Activated CD4-positive, alpha-beta T cell treated with anti-CD3 and anti-CD28 coated beads, Interleukin-2, amount 50 U/mL, for 4 hours (primary cell): ENCODE measurements at places on chromosomes 12 and 14.
A peak's percentile ranks its signal among the peaks of the same experiment; 100 is the strongest.

- DNase-seq: no peak
Measured at GRCh38 chr14:104957146-104958113, 20.7 kb downstream of the AHNAK2 start.

DNA sequence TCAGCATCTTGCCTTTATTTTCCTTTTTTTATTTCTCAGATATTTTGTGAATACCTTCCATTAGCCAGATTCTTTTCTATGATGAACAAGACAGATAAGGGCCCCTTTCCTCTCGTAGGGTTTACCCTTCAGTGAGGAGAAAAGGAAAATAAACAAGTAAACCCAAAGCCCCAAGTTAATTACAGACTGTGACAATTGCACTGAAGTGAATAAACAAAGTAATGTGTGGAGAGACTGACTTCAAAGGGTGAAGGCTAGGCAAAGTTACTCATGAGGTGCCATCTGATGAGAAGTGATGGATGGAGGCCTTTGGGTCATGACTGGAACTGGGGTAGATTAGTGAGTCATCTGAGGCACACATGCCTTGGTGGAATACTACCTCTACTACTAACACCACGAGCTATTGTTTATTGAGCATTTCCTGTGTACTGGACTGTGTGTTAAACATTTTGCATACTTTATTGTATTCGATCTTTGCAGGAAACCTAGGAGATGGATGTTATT lies 143.4 kb upstream of the PRICKLE1 start:
- no peak for DNase-seq

- peak; percentile 35 for DNase-seq
Measured at GRCh38 chr14:105168979-105169507, 467 bp upstream of the JAG2 start.

- DNase-seq: no peak
Measured at GRCh38 chr14:87869619-87870583, 123.1 kb downstream of the GALC start.

DNA sequence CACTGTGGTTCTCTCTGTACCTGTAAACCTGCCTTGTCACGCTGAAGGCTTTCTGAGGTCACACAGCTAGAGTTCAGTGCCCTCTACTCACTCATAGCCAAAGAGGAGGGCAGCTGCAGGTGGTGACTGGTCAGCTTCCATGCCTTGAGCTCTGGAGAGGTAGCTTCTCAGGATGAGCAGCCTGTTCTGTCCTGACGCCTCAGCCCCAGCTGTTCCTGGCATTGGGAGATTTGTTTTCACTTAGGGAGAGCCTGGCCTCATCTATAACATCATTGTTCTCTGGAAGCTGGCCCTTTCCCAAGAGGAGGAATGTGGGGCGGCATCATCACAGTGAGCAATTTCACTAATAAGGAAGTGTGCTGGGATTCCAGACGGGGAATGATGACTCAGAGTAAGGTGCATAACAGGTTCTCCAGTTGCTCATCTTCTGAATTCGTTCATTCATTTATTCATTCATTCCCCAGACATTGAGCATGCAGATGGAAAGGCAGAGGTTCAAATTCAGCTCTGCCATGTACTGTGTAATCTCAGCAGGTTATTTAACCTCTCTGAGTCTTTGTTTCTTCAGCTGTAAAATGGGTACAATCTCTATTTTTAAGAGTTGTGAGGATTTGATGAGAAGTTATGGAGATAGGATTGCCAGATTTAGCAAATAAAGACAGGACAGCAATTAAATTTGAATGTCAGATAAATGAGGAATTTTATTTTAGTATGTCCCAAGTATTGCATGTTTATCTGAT lies 255.8 kb upstream of the CRY1 start:
- DNase-seq: no peak

GRCh38 chr12:124508381-124509079 lies 58.9 kb downstream of the NCOR2 start:
- DNase-seq: no peak

DNA sequence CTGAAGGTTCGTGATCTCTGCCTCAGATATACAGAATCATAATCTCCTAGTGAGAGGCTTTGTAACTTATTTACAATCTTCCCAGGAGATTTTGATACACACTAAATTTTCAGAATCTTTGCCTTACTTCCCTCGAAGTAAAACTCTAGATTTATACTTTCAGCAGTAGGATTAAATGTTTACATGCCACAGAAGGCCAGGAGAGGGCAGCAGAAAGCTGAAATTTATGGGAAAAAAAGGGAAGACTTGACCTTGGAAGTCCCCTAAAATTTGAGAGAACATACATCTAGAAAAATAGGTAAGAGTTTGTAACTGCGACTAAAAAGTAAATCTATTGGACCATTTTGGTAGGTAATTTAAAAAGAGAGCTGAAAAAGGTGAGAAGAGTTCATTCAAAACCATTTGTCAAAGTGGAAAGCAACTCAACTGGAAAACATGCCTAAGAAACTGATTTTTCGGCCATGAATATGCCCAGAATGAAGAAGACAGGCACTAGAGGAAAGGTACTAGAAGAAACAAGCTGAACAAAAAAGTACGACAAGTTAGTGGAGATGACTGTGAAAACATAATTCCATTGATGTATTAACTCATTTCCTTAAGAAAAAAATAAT lies 242.0 kb upstream of the MDGA2 start:
- no peak for DNase-seq

- DNase-seq: no peak
Measured at GRCh38 chr12:88306471-88307069, 164.5 kb downstream of the TMTC3 start.

GRCh38 chr12:56437430-56438176 lies 11.6 kb downstream of the TIMELESS start:
- DNase-seq: no peak

- DNase-seq: no peak
Measured at GRCh38 chr14:55416866-55417265, 5.2 kb upstream of the ATG14 start.

DNA sequence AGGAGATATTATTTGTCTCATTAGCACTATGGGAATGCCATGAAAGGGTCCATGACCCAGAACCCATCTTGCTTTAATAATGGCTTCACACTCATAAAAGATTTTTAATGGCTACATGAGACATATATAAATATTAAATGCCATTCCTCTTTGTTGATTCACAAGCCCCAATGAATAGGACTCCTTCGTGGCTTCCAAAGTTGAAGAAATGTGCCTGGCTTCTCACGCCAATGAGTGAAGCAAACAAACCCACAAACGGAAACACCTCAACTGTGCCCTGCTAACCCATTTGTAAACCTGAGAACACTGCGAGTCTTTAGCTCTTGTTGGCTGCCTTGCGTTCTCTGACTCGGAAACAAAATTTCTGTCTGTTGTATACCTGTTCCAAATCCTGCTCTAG lies 381.7 kb upstream of the DDHD1 start:
- DNase-seq: no peak

DNA sequence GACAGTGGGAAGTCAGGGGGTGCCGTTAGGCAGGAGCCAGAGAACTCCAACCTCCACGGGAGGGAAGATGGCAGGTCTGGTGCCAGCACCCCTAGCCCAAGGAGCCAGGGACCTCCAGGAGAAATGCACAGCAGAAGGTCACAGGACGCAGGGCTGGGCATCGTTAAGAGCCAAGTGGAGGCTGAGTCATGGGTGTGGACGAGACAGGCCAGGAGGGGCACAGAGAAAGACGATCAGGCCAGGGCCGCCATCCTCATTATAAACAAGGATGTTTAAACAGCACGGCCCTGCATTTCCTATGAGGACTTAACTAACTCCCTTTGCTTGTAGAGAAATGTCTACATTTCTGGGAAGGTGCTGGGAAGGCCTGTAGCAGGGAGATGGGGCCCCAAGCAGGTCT lies 77.9 kb upstream of the FZD10 start:
- DNase-seq: no peak

GRCh38 chr12:11822081-11822834 lies 172.8 kb downstream of the ETV6 start:
- DNase-seq: peak; percentile 56

DNA sequence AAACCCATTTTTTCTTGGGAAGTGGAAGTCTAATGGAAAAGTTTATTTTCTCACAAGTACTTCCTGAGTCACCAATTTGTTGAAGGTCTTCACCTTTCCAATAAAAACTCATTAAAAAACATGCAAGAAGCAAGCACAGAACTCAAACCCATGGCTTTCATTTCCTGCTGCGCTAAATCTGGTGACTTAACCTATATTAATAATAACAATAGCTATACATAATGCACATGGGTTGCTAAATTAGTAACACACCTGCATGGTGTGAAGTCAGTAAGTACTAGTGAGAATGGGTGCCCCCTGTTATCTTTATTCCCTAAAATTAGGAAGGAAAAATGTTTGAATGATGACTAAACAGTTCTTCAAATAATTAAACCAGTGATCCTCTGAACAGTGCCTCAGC lies 52.3 kb downstream of the PPP2R5C start:
- DNase-seq: no peak

GRCh38 chr12:62800707-62801400 lies 134.1 kb downstream of the PPM1H start:
- no peak for DNase-seq

DNA sequence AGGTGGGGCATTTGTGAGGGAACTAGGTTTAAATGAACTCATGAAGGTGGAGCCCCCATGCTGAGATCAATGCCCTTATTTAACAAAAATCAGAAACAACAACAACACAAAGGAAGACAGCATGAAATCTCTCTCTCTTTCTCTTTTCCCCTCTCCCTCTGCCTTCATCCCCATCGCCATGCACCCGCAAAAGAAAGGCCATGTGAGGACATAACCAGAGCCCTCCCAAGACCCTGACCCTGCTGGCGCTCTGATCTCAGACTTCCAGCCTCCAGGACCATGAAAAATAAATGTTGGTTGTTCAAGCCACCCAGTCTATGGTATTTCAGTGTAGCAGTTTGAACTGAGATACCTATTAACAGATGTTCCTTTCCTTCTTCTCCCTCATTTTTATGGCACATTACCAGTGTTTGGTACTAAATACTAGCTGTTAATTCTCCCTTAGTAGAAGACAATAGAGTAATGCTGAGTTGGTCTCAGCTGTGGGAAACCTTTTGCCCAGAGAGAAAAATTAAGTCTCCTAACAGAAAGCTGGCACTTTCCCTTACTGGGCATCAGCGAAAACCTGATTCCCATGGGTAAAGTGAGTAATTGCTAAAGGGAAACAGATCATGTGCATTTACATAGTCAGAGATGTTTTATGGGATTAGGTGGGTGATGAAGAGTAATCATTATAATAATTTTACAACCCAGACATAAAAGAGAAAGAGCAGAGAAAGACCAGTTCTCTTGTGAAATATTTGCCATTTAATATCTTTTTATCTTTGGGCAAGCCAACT lies 264.0 kb upstream of the PLEKHG7 start:
- no peak for DNase-seq

- no peak for DNase-seq
Measured at GRCh38 chr12:114038962-114039361, 72.8 kb upstream of the RBM19 start.

DNA sequence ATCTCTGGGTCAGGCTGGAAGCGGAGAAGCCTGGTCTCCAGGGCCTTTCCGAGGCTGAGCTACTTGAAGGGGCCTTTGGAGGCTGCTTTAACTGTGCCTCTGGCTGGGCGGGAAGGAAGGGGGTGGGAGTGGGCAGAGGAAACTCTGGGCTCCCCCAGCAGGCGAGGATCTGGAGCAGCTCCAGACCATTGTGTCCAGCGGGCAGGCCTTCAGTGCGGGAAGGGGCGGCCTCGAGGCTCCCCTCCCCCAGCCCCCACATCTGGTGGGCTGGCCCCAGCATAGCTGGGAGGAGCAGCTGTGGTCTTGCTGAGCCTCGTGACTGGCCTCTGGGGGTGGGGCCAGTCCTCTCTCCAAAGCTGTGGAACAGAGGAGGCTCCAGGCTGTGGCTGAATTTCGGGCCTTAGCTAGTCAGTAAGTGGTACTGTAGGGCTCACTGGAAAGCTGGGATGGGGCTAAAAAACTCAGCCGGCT lies 3.4 kb downstream of the TAMALIN start:
- DNase-seq: no peak

GRCh38 chr12:110649341-110649847 lies 35.5 kb downstream of the TCTN1 start:
- DNase-seq: no peak

- no peak for DNase-seq
Measured at GRCh38 chr14:73760598-73761586, 46.7 kb upstream of the PNMA1 start.

GRCh38 chr14:69887740-69888657 lies 8.8 kb downstream of the SMOC1 start:
- no peak for DNase-seq

DNA sequence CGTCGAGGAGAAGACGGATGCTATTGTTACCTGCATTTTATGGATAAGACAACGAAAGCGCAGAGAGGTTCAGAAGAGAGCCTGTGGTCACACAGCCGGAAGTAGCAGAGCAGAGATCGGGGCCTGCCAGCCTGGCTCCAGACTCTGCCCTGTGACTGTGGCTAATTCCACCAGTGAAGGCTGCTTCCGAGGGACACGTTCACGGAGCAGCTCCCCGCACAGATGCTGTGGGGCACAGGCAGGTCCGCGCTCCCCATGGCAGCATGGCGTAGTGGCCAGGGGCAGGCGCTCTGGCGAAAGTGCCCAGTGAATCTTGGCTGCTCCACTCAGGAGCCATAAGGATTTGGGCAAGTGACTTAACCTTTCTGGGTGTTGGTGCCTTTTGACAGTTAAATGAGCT lies 9.8 kb downstream of the RIMBP2 start:
- DNase-seq: no peak

GRCh38 chr14:54083549-54084239 lies 127.1 kb upstream of the BMP4 start:
- DNase-seq: no peak

DNA sequence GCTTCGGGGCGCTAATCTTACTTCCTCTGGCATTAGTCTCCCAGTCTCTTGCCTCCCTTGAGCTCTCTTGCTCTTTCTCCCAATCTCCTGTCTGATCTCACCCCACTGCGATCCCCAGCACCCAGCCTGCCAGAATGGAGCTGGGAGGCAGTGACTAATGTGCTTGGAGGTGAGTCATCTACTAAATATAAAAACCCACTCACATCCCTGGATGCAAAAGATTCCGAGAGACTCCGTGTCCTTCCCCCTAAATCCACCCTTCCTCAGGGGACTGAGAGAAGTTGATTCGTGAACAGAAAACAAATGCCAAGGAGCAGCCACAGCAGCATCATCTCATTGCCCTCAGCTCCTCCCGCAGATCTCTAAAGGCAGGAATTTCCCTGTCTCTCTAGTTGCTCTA lies 45.7 kb upstream of the KCNA5 start:
- no peak for DNase-seq
